Pulmonary artery endothelial cell (primary cell): ENCODE measurements at places on chromosomes 1 and 21.

GRCh38 chr1:118783095-118783758 is 204.9 kb downstream of the TBX15 start:
- DNase-seq = no peak

- DNase-seq = no peak
Measured at GRCh38 chr1:225816643-225817538, 7.0 kb downstream of the EPHX1 start.

- no peak for DNase-seq
Measured at GRCh38 chr21:32468681-32469111, 56.2 kb downstream of the EVA1C start.

DNA sequence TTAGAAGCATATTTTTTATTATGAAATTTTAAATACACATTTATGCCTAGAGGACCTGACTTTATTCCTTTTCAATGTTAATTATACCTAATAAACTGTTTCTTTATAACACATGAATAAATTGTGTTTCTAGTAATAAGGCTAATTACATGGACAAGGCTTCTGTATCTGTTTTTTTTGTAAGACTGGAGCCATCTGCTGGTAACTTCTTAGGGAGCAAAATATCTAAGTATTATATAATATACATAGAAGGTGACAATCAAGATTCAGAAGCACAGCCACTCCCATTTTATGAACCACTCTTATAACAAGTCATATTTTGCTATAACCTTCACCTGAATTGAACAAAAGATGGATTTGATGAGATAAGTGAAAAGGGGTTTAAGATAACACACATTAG is 84.2 kb downstream of the LBR start:
- DNase-seq = no peak

- DNase-seq = no peak
Measured at GRCh38 chr1:117859901-117860300, 69.5 kb downstream of the GDAP2 start.

DNA sequence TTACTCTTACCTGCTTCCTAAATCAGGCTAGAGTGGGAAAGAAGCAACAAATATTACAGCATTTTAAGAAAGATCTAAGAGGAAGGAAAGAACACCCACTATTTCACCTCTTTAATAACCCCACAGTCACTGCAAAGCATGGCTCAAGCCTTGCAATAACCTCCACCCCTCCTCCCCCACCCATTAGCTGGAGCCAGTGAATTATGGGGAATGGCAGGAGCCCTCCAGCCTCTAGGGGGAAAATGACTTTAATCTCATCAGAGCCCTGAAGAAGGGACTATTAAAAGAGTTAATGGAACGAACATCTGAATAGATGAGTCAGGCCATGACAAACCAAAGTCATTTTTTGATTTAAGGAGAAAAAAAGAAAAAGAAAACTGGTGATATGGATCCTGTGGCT is 630.7 kb upstream of the PLXNA2 start:
- no peak for DNase-seq

DNA sequence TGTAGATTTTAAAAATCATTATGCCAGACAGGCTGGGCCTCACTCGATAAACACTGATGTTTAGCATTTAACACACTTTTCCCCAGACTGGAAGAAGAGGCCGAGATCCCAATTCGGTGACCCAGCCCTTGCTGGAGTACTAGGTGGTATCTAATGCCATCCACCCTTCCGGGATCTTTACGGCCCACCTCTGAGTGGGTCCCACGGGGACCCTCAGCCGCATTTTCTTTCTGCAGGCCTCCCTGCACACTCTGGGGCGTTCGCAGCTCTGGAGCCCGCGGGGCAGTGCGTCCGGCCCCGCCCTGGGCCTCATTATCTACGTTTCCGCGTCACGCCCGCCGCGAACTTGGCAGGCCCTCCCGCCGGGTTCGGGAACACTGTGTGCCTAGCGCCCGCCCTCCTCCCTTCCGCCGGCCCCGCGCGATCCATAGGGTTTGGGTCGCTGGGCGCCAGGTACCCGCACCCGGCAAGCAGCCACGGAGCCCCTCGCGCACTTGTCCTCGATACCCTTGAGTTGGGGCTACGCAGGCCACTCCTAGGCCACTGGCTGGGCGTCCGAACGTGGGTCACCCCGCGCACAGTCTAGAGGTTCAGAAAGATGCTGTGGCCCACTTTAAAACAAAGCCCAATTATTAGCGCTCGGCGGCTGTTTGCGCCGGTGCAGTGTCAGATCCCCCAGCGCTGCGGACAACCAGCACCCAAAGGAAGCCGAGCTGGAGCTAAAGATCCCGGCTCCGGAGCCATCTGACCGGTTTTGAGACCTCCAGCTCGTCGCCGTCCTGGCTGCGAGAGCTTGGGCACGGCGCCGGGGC is 950 bp upstream of the EVA1C start:
- no peak for DNase-seq
